Dorsolateral prefrontal cortex (tissue), 122 donors: ENCODE measurements at places on chromosomes 5 and 9. TPM values are rescaled to one million over a fixed set of nuclear protein-coding genes. Genes with fewer than 3 reads are reported as not detected.
A peak's percentile ranks its signal among the peaks of the same experiment; 100 is the strongest.

The OR13C2 gene
- total RNA-seq = 0.82 TPM

The SLC24A2 gene
- total RNA-seq = 240 TPM

The DDX4 gene
- total RNA-seq = 0.70 TPM

The LAMC3 gene
- total RNA-seq = 3.3 TPM

- DNase-seq = no peak
These were observed 119.4 kb downstream of the MPDZ start for GRCh38 chr9:13160051-13160450.

DNA sequence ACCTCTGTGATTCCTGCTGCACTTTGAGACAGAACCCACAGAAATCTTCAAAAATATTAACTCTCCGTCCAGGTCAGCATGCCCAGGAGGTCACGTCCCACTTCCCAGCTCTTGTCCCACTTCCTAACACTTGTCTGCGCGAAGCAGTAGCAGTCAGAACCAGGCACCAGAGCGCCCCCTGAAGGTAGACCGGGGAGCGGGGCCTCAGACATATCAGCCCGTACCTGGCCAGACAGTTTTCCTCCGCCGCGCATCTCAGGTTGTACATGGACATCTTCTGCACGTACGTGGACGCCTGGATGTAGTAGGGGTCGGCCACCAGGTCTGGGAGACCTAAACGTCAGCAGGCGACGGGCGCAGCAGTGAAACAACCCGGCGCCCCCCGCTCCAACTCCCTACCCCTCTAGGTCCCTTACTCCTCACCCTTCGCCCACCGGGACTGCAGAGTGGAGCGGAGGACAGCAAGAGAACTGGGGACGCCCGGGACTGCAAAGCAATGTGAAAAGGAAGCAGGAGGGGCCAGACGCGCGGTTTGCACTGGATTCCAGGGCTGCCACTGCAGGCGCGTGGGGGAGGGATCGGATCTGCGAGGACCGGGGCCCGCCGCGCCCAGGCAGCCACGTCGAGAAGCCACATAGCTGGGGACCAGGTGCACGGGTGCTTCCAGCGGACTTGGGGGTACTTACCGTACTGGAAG is 1.2 kb downstream of the LOX start:
- peak; percentile 63 for DNase-seq
